Brain pericyte (primary cell): ENCODE measurements at places on chromosomes 4 and X.

- DNase-seq, result no peak
These were observed 295.3 kb downstream of the MID1IP1 start for GRCh38 chrX:39096599-39096998.

GRCh38 chrX:69361311-69361845, 142.7 kb upstream of the NALF2 start:
- no peak for DNase-seq

GRCh38 chrX:150084496-150085229, 146.4 kb upstream of the EOLA2 start:
- DNase-seq, result no peak

DNA sequence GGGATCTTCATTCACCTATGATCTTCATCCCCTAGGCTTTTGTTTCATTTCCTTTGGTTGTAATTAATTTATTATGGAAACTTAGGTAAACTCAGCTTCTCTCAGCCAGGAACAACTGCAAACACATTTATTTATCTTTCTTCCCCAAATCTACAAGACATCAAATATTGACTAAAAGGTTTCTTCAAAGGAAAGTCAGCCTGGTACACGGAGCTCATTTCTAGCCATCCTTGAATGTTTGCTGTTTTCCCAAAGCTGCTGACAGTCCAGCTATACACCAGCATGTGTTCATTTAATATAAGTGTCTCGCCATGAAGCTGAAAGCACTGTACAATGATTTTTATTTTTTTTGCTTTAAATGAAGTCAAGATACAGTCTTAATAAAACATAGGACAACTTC, 16.8 kb downstream of the RBM47 start:
- no peak for DNase-seq

DNA sequence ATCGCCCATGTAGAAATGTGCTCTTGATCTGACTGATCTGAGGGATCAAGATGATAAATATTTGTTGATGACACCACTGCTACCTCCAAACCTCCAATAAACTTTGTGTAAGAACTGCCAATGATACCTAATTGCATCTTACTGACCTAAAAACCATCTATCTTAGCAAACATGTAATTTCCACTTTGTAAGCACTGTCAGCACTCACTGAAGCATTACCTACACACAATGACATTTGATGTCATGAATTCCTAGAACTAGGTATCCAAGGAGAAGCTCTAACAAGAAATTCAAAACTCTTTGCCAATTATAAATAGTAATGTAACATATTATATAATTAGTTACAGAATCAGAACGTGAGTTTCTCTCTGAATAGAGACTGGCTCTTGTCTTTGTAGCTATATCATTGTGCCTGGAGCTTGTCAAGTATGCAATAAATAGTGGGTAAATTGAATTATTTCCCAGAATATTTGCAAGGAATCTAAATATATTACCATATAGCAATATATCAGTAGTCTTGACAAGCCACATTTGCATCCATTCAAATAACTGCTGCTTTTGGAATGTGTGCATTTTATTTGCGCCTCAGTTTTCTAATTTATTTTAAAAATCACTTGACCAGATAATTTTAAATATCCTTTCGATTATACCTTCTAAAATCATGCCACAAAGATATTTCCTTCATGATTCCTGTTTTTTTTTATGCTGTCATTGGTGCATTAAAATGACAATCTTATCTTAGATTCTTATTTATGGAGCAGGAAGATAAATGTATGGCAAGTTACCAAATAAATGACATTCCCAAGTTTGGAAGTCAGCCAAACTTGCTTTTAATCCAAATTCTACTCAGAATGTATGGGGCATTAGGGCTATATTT, 232.3 kb upstream of the NEIL3 start:
- DNase-seq, result no peak

- no peak for DNase-seq
These were observed 219.7 kb downstream of the PALLD start for GRCh38 chr4:168716406-168717129.

GRCh38 chr4:141330616-141331015, 109.9 kb downstream of the ZNF330 start:
- DNase-seq, result no peak

DNA sequence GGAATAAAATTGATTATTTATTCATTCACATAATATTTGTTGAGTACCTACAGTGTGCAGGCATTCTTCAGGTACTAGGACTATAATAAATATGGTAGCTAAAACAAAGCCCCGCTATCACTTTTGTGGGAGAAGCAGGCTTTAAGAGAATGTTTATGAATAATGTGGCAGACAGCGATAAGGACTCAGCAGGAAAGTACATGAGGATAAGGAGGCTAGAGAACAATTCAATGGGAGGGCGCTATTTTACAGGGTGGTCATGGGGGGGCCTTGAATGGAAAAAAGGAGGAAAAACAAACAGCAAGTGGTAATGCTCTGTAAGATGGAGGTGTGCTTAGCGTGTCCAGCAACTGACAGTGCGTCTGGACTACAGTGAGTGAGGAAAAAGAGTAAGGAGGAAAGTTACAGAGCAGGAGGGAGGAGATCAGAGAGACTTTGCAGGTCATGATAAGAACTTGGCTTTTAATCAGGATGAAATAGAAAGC, 264.2 kb upstream of the ETNPPL start:
- DNase-seq, result no peak

DNA sequence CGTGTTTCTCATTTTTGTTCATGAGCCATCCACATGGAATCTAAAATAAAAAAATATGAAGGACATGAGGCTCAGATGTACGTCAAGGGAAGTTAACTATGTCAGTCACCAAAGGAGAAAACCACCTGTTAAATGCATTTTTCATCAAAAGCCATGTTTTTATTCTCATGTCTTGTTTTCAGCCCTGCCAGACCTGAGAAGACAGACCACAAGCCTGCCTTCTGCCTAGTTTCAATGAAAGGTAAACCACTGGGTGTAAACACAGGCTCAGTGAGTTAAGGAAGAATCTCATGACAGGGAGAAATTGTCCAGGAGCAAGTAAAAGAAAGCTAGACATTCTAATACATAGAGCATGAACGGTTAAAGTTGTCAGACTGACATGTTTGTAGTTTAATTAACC, 52.3 kb upstream of the TNIP3 start:
- DNase-seq, result no peak

- DNase-seq, result no peak
These were observed 186.5 kb upstream of the RPL34 start for GRCh38 chr4:108433832-108434231.

- no peak for DNase-seq
These were observed at the start of gene GABRG1 for GRCh38 chr4:46123913-46124755. GABRG1 (minus strand) TSS chr4:46124054; CDS start chr4:46123913, 141 bp downstream.

DNA sequence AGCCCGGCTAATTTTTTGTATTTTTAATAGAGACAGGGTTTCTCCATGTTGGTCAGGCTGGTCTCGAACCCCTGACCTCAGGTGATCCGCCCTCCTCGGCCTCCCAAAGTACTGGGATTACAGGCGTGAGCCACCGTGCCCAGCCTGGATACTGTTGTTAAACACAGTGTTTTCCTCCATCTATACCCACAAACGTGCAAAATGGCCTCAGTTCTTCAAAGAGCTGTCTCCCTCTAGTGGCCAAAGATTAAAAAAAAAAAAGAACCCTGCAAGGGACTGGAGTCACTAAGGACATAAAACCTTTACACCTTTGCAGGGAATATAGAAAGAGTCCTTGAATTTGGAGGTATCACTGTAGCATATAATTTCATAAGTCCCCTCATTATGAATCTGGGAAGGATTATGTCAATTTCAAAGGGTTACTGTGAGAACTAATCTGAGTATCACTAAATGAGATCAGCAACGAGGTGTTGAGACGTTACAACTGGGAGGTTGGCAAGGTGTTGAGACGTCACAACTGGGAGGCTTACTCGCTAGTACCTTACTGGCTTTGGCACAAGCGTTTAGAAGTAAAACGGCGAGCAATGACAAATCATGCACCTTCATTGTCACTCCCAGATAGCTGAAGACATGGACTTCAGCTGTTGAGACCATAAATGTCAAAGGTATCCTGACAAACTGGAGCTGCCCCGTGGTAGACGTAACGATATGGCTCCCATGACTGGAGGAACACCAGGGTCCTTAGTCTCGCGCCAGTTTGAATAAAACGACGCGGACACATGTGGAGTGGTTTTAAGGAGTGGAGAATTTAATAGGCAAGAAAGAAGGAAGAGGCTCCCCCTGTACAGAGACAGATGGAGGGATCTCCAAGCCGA, 33.4 kb upstream of the ENPP6 start:
- DNase-seq, result no peak

- DNase-seq, result no peak
These were observed 335.2 kb downstream of the PPP1R2C start for GRCh38 chrX:42442745-42443144.

DNA sequence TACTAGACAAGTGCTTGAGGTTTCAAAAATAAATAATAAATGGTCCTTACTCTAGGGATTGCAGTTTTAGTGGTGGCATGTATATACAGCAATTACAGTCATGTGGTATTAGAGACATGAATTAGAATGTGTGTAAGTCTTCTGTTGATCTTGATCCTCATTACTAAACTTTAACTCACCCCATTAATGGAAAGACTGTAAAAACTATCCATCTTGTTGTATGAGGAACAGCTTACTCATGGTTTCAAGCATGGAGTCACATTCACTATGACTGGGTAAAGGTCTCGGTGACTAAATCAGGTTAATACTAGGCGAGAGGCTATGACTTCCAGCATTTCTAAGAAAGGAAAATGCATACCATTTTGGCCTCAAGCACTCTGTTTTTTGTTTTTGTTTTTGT, 107.0 kb upstream of the HPGD start:
- DNase-seq, result no peak

- DNase-seq, result no peak
These were observed 82.8 kb upstream of the AMELX start for GRCh38 chrX:11210415-11210801.

DNA sequence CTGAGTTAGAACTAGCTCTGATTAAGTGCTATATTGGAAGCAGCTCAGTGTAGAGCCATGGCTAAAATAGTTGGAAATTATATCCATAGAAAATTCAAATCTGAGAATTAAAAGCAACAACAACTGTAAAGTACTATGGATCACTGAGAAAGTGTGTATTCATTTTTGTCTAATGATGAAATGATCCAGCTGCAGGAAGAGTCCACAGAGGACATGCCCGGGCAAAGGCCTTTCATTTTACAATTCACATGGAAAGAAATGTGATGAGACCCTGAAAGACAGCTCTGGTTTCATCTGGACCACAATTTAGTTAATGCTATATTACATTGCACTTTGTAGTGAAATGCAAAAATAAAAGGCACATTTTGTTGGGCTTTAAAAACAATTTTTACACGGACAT, 196.8 kb upstream of the FAT1 start:
- DNase-seq, result no peak

DNA sequence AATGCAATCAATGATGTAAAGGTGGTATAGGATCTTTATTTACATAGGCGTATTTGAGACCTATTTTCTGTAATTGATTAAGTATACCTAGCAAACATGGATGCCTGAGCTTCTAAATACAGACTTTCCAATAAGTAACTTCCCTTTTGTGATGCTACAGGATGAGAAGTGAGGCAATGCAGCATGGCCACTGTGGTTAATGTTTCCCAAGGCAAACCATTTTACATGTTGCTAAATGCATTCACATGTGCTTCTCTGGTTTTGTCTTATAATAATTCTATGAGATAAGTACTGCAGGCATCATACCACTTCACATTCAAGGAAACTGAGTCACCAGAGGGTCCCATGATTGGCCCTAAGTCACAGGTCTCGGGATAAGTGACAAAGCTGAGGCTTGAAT, 35.7 kb upstream of the NKX3-2 start:
- no peak for DNase-seq

- DNase-seq, result no peak
These were observed 669 bp upstream of the PPARGC1A start for GRCh38 chr4:23890369-23891063.

GRCh38 chr4:182555997-182556418, 312.8 kb downstream of the TENM3 start:
- no peak for DNase-seq

DNA sequence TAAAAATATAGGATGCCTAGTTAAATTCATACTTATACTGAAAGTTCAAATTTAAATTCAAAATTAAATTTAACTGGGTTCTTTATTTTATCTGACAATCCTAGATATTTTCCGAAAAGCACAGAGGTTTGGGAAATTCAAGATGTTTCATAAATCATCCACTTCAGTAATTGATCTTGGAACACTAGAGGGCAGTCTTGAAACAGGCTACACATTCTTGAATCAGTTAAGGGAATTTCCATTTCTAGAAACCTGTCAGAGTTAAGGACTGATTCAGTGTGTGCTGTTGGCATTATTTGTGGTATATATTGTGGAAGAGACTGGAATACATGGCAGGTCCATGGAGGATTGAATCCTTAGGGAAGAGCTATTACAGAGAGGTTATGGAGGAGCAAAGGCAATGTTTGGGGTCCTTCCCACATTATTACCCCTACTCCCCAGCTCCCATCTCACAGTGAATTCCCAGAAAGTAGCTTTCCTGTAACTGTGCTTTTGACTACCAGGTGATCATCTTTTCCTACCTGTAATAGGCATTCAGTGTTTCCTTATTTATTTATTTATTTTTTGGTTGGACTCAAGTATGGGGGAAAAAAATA, 92.9 kb downstream of the EGF start:
- peak; percentile 17 for DNase-seq

- peak; percentile 11 for DNase-seq
These were observed 37.8 kb upstream of the SLC9A7 start for GRCh38 chrX:46796574-46797191.

DNA sequence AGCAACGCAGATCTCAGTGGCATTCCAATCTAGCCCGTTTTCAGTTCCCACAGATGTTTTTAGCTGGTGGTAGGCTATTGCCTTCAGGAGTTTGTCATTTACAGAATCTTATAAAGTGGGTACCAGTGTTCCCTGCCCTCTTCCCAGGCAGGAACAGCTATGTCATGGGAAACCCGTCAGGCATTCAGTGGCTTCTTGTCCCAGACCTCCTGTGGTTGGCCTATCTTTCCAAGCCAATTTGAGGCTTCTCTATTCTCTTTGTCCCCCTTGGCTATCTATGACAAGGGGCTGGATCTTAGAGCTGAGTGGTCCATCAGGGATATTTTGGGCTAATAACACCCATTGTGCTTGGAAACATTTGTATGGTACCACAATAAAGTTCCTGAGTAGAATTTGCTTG, 33.6 kb upstream of the RPL34 start:
- no peak for DNase-seq

- DNase-seq, result no peak
These were observed 38.1 kb downstream of the GAB1 start for GRCh38 chr4:143374771-143375170.

GRCh38 chrX:53287493-53288138, 6.2 kb upstream of the IQSEC2 start:
- no peak for DNase-seq

- no peak for DNase-seq
These were observed 1.1 kb downstream of the PLAC8 start for GRCh38 chr4:83113429-83113786.

GRCh38 chr4:83230928-83231327, 53.7 kb downstream of the COQ2 start:
- DNase-seq, result no peak

DNA sequence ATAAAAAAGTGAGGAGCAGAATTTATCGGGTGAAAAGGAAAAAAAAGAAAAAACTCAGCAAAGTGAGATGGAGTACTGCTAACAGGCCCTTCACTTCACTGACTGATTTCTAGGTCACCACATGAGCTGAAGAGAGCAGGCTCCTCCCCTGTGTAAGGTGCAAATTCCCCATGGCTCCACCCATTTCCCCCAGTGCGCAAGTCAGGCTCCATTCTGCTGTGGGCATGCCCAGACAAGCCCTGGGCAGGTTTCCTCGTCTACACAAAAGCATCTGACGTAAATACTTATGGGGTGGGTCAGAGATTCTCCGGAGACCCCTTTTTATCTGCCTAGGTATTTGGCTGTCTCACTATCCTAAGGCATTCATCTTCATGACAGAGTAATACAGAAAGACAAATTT, 157.9 kb downstream of the MAGEB5 start:
- no peak for DNase-seq
